ENCODE measurements at places on chromosomes 3 and 15.

DNA sequence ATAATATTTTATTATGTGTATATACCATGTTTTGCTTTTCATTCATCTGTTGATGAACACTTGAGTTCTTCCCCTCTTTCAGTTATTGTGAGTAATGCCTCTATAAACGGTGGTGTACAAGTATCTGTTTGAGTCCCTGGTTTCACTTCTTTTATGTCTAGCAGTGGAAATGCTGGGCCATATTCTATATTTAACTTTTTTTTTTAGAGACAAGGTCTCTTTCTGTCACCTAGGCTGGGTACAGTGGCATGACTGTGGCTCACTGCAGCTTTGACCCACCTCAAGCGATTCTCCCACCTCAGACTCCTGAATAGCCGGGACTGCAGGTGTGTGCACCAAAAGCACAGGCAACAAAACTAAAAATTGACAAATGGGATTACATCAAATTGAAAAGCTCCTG, 19.9 kb downstream of the GOLM2 start:
- DNase-seq: no peak

- no peak for DNase-seq
Observed at GRCh38 chr3:181933052-181933618, 221.4 kb downstream of the SOX2 start.

DNA sequence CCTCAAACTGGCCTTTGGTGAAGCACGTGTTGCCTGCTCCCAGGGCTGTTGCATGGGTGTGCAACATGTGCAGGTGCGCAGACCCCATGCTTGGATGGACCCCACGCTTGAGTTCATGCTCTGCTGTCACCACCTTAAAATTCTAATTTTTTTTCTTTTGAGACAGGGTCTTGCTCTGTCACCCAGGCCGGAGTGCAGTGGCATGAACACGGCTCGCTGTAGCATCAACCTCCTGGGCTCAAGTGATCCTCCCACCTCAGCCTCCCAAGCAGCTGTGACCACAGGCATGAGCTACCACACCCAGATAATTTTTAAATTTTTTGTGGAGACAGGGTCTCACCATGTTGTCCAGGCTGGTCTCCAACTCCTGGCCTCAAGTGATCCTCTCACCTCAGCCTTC, 9.1 kb upstream of the IGDCC3 start:
- no peak for DNase-seq

DNA sequence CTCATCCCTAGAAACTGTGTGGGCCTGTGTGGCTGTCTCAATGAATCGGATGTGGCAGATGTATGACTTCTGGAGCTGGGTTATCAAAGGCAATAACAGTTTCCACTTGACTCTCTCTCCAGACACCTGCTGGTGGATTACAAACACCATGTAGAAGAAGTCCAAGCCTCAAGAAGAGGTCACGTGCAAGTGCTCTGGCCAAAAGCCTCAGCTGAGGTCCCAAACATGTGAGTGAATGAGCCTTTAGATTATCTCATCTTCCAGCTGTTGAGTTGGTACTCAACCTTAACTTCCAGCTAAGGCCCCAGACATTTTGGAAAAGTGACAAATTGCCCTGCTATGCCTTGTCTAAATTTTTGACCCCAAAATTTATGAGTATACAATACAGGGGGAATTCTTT, 42.7 kb upstream of the IL12A start:
- no peak for DNase-seq

DNA sequence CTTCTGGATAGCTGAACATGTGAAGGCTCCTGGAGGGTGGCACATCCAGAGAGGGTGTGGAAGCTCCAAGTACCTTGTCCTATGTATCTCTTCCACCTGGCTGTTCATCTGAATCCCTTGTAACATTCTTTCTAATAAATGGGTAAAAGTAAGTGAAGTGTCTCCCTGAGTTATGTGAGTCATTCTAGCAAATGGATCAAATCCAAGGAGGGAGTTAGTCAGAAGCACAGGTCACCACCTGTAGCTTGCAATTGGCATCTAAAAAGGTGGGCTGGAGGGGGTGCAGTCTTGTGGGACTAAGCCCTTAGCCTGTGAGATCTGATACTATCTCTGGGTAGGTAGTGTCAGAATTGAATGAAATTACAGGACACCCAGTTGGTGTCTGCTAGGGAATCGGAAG, 71.0 kb downstream of the WWTR1 start:
- no peak for DNase-seq

- no peak for DNase-seq
Observed at GRCh38 chr3:181955566-181955965, 243.8 kb downstream of the SOX2 start.

GRCh38 chr3:152266221-152266995, 2.3 kb upstream of the MBNL1 start:
- DNase-seq: no peak

GRCh38 chr3:95781598-95781997, 1032.8 kb upstream of the EPHA6 start:
- no peak for DNase-seq

DNA sequence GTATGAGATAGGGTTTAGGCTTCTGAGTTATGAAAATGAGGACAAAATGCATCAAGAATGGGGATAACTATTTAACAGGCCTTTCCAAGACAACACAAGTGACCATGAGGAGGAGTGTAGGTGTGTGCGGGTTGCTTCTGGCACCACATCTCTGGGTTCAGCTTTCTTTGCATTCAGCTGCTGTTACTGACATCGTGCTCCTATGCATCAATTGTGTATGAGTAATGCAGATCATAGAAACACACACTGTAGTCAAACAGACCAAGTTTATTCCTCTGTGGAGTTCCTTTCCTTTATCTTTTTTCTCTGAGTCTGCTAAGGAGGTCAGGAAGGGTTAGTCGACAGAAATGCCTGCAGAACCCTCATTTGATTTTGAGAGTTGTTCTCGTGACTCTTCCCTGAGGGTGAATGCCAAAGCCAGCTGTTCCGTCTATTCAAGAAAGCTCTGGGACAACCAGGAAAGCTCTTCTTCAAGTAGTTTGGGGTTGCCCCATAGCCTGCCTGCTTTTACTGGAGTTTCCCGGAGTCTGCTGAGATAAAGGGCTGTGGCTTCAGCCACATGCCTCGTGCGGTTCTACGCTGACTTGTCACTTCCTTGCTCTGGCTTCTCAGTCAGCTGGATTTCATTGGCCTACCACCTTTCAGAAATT, 136.7 kb upstream of the TLE3 start:
- DNase-seq: no peak

All from common myeloid progenitor, CD34-positive (primary cell).